ENCODE measurements at places on chromosomes 7 and 10.

DNA sequence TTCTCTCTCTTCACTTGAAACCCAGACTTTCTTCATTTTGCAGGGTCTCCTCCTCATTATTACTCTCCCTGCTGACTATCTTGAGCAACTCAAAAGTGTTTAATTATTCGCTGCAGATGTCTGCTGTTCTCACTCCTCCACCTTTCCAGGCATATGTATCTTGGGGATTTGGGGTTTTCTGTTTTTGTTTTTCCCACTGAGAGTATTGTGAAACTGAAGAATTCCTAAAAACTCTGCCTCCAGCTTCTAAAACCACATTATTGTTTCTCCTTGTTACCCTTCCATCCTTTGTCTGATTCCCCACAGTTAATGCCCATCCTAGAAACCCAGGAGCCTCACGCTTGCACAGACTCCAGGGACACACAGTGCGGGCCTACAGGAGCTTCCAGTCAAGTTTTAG, 51.3 kb downstream of the WNT2 start:
- no peak for DNase-seq

DNA sequence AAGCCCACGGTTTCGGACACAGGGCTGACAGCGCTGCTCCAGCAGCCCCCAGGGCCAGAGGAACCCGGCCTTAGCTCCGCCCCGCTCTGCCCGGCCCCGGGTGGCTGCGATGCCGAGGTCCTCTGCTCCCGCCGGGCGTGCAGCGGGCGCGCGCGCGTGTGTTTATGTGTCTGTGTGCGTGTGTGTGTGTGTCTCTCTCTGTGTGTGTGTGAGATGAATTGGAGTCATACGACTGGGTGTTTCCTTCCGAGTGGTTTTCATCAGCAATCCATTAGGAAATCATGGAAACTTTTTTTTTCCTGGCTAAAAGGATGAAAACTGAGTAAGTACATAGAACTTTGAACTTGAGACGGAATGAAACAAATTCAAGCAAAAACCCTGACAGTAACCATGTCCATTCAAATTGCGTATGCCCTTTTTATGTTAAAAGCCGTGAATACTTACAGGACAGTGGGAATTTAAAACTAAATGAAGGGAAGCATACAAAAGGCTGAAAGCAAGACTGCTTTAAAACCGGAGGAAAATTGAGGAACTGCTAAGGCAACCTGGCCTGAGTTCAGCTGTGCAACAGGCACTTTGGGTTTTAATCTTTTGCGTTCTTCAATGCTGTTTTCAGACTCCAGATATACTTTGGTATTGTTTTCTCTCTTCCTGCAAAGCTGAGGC, at the start of gene CPED1:
Gene CPED1, plus strand, starts transcription at position 121 of the 666 bp plus-strand sequence. CDS start 911 bp downstream, outside the sequence.
- DNase-seq, result peak; percentile 81

DNA sequence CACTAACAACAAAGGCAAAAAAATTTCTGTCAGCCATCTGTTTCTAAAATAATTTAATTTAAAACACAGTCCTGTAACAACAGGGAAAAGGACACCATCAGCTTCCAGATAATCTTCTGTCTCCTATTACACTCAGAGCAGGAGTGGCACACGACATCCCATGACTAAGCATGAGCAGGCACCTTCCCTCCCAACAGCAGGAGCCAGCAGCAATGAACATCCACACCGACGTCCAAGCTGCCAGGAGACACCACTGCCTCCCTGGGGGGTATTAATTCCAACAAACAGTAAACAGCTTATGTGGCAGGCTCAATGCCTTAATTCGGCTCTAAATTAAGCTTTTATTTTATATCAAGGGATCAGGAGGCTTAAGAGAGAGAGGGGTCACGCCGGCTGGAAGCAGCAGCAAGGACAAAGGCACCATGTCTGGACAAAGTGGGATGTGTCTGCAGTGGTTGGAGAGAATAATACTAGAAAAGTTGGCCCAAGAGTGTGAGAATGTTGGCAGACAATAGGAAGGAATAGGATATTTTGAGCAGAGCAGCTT, 45.7 kb downstream of the KIAA1549 start:
- no peak for DNase-seq

DNA sequence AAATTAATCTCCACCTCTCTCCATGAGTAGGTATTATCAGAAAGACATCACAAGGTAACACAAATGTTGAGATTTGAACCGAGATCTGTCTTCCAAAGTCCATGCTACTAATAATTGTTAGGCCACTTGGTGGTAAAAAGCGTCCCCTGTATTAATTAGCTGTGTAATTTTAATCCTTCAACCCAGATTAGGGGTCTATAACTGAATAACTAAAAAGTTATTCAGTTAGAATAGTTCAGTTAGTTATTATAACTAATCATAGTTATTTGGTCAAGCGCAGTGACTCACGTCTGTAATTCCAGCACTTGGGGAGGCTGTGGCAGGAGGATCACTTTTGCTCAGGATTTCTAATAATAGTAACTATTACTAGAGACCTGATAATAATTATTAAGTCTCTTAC, 5.6 kb downstream of the PDSS1 start:
- DNase-seq, result no peak

DNA sequence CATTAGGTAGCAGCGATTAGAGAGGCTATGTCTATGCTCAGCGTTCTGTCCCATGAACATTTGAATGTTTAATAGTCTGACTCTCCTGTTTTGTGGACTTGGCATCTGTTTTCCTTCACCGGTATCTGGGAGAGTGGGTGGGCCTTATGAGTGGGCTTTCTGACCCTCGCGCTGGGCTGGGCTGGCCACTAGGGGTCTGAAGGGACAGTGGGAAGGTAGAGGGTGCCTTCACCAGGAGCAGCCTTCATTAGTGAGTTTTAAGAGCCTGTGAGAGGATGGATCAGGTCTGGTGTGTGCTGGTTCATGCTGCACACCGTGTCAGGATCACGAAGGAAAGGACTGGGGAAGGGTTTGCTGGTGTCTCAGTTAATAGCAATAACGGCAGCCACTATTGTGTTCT, 33.4 kb downstream of the DCLRE1A start:
- DNase-seq, result no peak

DNA sequence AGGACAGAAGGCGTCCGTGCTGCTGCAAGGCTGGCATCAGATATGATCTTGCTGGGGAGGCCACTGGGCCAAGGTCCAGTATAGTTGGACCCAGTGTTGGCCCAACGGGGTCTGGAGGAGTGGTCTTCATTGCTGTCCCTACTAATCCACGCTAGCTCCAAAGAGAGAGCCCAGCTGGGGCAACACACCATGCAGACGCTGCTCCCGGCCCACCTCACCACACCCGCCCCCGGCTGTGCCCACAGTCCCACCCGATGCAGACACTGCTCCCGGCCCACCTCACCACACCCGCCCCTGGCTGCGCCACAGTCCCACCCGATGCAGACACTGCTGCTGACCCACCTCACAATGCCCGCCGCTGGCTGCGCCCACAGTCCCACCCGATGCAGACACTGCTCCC, 121.5 kb downstream of the VIPR2 start:
- peak; percentile 26 for DNase-seq

DNA sequence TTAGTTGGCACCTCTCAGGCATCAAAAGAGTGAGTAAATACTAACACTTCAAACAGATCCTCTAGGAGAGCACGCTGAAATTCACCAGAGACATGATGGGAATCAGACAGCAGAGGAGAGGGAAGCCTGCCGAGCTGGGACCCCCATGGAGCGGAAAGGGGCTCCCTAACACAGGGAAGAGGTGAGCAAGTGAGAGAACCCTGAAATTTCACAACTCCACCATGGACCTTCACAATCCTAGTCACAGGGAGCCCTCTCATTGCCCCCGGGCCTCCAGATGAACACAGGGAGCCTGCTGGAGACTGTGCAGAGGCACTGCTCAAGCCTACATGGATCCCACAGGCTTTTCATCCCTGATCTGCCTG, 59.2 kb upstream of the ANTXRL start:
- peak; percentile 58 for DNase-seq

DNA sequence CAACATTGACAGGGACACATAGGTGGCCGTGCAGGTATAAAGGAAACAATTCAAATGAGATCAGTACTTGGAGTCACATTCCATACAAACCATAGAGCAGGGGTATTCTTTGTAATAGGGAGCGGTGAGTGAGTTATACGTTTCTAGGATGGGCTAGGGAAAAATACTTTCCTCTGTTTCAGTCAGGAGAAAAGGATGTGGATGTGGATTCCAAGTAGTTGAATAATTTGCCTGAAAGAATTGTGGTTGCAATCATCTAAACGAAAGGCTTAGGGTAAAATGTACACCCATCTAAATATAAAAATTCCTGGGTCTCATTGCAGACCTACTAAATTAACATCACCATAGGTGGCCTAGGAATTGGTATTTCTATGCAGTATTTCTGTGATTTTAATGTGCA, 270.7 kb upstream of the IGFBP3 start:
- no peak for DNase-seq

GRCh38 chr10:78148216-78148960, 114.7 kb downstream of the RPS24 start:
- no peak for DNase-seq

DNA sequence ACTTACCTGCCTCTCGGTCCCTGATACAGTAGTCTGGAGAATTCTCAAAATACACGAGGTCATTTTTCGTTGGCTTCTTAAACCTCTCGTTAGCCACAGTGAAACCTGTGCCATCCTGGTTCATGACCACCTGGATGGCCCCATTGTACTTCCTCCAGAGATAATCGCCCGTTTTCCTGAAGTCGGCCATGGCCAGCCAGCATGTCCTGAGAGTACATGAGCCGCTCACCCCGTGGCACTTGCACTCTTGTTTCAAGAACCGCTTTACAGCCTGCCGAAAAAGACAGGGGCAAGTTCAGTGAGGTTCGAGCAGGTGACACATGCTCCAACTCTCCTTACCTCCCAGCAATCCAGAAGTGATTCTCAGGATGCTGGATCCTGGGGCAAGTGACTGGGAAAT, 25.3 kb downstream of the WNT2 start:
- DNase-seq, result no peak

DNA sequence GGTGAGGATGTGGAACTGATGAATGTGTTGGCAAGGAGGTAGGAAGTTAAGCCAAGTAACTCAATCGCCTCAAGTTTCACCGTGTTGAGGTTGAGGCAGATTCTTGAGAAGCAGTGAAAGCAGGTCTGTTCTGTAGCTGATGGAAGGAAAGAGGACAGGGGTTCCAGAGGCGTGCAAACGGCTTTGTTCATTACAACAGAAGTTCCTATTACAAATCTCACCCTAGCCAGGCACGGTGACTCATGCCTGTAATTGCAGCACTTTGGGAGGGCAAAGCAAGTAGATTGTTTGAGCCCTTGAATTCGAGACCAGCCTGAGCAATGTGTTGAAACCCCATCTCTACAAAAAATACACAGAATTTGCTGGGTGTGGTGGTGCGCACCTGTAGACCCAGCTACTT, 36.9 kb upstream of the PTF1A start:
- DNase-seq, result no peak

- DNase-seq, result no peak
Observed at GRCh38 chr10:90779548-90779947, 78.3 kb downstream of the HTR7 start.

DNA sequence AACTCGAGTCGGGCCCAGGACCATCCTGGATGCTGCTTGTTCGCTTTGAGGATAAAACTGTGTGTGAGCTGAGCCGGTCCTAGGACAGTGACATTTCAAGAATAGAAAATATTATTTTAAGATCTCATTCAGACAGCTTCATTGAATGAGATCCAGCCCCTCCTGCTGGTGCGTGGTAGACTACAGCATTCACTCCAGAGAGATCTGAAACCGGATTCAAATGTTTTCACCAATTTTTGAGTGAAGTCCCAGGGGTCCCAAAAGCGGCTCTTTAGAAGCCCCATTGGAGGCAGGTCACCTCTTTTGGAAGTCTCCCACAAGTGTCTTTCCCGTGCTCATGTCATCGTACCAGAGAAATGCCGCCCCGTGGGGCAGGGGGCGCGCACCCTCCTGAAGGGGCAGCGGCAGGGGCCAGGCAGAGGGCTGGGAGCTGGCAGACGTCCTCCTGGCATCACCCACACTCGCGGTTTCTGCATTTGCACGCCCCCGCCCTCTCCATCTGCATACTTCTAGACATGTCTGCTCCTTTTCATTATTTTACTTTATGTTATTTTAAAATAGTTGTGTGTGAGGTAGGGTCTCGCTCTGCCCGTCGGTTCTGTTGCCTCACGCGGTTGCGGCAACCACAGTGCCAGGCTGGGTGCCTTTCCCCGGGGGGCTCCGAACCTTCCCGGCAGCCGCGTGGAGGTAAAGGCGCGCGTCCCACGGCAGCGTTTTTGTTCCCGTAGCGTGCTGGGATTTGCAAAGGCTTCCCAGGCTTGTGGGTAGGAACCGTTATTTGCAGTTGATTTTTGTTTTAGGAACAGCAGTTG, 52.3 kb upstream of the DPYSL4 start:
- DNase-seq, result no peak

- DNase-seq, result no peak
Observed at GRCh38 chr7:33645104-33645503, 260.2 kb upstream of the BMPER start.

- DNase-seq, result no peak
Observed at GRCh38 chr10:94288361-94289101, 74.2 kb downstream of the NOC3L start.

DNA sequence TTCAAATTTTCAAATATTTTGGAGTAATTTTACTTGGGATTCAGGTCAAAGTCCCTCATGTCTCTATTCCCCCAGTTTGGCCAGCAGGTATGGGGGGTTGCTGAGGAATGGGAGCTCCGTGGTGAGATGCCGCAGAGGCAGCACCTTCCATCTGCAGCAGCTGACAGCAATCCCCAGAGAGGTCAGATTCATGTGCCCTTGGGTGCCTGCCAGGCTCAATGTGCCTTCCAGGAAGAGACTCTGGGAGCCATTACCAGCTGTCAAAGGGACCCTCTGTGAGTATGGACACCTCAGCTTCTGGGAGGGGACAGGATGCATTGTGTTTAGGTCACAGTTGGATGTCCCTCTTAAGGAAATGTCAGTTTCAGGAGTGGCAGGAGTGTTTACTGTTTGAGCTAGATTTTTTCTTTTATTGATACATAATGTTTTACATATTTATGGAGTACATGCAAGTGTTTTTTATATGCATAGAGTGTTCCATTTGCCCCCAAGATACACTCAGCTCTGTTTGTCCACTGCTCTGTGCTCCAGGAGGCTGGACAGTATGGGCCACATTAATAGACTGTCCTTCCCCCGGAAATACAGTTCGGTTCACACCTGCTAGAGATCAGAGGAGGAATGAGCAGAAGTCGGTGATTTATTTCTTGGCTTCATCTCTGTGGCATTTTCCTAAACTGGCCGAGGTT, 75.3 kb upstream of the GRB10 start:
- no peak for DNase-seq

DNA sequence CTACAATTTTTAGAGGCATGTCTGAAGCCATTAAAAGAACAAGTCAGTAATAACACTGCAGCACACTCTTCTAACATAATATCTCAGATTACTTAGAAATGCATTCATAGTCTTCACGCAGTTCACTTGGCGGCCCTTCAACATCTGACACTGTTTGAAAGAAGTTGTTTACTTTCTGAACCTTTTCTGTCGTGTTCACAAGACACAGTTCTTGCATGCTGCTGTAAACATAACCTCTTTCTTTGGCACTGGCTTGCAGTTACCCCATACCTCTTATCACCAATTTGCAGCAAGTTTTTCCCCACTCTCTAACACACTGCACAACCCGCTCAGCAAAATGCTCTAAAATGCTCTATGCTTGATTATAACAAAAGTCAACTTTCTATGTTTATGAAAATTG, 12.0 kb downstream of the PIP4K2A start:
- no peak for DNase-seq

Measured in left forelimb (tissue), 1 donor.